Naive thymus-derived CD4-positive, alpha-beta T cell (primary cell): ENCODE measurements at places on chromosomes 12 and 14. TPM values are rescaled to one million over a fixed set of nuclear protein-coding genes. Genes with fewer than 3 reads are reported as not detected.

OTOGL gene
- not detected for total RNA-seq

GRCh38 chr14:96660667-96661066 lies 136.5 kb upstream of the VRK1 start:
- DNase-seq = no peak
- no peaks in the 10 kb centered on the region for H3K36me3 ChIP-seq
- H3K27me3 ChIP-seq = peaks cover 3% of the 10 kb centered on the region
- H3K27ac ChIP-seq = no peak overlapping the region
- H3K4me1 ChIP-seq = no peaks in the 10 kb centered on the region
- no peak overlapping the region for H3K4me3 ChIP-seq

DNA sequence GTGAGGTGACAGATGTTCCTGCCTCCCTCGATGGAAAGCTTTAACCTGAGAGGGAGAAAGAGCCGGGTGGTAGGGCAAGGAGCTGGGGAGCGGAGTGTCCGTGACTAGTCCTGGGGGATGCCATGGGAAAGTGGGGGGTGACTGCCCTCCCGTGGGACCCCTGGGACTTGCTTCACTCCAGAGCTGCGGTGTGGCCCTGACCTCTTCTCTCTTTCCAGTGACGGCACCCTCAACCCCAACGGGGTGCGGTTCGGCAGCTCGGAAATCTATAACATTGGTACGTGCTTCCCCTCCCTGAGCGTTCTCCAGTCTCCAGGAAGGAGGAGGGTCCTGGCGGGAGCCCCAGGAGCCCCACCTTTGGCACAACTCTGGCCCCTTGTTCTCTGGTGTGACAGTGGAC lies 69.3 kb downstream of the AACS start:
- no peak overlapping the region for H3K27ac ChIP-seq
- peaks cover 24% of the 10 kb centered on the region for H3K36me3 ChIP-seq
- no peak overlapping the region for H3K4me3 ChIP-seq
- H3K4me1 ChIP-seq = no peaks in the 10 kb centered on the region
- H3K27me3 ChIP-seq = no peaks in the 10 kb centered on the region

NFYB gene
- total RNA-seq = 24.9 TPM

COA8 gene
- total RNA-seq = 13.6 TPM

GRCh38 chr14:73244541-73245290 lies 7.4 kb downstream of the PAPLN start:
- no peaks in the 10 kb centered on the region for H3K27me3 ChIP-seq
- DNase-seq = no peak
- H3K36me3 ChIP-seq = no peaks in the 10 kb centered on the region
- H3K4me1 ChIP-seq = peaks cover 4% of the 10 kb centered on the region
- no peak overlapping the region for H3K27ac ChIP-seq
- no peak overlapping the region for H3K4me3 ChIP-seq

PPP1R36 gene
- total RNA-seq = not detected
